ENCODE measurements at places on chromosomes 6 and 20. TPM values are rescaled to one million over a fixed set of nuclear protein-coding genes. Genes with fewer than 3 reads are reported as not detected.

Gene TRIM40
- total RNA-seq, result not detected

Gene WFDC12
- total RNA-seq, result not detected

Gene MAFB
- 3.0 TPM for total RNA-seq

Gene CASP8AP2
- total RNA-seq, result 6.6 TPM

Gene PLAGL1
- 25.6 TPM for total RNA-seq

Gene RCAN2
- 5.7 TPM for total RNA-seq

DNA sequence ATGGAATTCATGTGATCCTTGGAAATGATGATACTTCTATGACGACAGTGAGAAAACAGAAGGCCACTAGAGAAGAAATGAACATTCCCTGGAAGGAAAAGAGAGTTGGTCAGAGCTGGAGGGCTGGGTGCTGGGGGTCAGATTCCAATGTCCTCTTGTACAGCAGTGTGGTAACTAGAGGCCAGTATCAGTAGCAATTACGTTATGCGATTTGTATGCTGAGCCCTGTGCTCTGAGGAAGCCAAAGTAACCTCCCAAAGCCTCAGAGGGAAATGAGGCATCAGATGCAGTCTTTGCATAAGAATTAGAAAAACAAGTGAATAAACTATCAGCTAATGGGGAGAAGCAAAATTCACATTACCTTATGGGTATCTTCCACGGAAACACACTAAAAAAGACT lies 65.5 kb upstream of the SLC4A11 start:
- DNase-seq, result no peak

DNA sequence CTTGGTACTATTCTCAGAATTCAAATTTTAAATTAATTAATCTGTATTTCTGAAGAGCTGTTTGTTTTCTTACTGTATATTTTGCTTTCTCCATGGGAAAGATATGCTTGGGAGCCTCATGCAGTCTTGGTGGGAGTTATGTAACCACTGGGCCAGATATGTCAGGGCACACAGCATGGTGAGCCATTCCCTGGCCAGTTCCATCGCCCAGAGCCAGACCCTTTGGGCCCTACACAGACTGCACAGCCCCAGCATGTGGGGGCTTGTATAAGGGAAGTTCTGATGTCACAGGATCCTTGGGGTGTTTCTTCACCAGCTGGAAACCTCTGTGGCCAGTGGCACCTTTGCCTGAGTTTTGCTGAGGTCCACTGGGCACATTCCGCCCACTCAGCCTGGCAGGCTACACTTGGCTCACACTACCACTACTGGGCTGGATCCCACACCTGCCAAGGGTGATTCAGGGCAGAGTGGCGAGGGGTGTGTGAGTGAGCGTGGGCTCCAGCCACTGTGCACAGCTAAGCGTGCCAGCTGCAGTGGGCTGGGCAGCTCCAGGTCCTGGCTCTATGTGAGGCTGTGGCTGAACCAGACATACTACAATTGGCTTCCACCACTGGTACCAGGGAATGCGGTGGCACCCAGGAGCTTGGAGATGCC lies 293.5 kb downstream of the ARHGAP18 start:
- DNase-seq, result no peak

DNA sequence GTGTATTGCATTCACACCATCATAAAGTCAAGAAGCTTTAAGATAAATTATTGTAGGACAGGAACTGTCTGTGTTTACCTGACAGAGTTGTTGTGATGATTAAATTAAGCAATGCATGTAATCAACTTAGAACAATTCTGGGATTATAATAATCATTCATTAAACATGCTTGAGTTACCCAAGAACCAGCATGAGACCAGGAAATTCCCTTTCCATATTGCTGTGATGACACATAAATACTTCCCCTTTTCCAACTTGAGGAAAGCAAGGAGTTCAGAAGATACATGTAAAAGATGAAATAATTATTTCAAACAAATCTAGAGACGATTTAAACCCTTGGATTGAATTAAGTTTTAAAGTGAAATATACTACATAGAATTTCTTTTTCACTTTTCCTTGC lies 404.4 kb downstream of the GJA1 start:
- DNase-seq, result no peak

GRCh38 chr20:6121504-6121903 lies 1.3 kb downstream of the FERMT1 start:
- DNase-seq, result no peak

DNA sequence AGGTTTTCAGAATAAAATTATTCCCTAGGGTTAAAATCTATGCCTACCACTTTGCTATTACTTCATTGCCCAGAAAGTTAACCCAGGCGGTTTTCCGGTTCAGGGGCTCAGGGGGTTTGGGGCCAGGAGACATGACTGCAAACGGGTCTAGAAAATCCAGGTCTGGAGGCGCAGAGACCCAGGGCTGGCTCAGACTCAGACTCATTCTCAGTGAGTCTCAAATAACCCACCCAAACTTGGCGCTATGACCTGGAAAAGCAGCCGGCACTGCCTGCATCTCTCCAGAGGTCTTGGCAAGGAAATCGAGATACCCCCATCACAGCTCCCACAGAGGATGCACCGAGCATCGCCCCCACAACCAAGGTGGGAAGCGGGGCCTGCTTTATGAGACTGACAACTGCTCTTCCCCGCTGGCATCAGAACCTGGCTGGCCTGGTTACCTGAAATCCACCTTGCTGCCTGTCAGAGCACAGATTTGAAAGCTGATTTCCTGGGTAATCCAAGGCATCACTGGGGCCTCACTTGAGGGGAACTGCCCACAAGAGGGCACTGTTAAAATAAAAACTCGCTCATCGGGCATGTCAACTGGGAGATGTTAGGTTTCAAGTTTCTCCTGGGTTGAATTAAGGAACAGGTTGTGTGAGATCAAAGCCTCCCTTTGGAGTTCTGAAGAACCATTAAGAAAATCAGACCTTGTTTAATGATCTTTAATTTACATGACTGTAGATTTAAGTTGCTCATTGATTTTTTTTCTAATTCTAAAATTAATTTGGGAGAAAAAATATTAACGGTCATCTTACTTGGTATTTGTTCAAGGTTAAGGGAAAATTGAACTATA lies 55.1 kb downstream of the KIF16B start:
- DNase-seq, result no peak

- no peak for DNase-seq
Measured at GRCh38 chr6:122609881-122610689, at the start of gene PKIB. Gene PKIB, plus strand, starts transcription at chr6:122610405. Its CDS starts 107,390 bp downstream, at chr6:122717795.

DNA sequence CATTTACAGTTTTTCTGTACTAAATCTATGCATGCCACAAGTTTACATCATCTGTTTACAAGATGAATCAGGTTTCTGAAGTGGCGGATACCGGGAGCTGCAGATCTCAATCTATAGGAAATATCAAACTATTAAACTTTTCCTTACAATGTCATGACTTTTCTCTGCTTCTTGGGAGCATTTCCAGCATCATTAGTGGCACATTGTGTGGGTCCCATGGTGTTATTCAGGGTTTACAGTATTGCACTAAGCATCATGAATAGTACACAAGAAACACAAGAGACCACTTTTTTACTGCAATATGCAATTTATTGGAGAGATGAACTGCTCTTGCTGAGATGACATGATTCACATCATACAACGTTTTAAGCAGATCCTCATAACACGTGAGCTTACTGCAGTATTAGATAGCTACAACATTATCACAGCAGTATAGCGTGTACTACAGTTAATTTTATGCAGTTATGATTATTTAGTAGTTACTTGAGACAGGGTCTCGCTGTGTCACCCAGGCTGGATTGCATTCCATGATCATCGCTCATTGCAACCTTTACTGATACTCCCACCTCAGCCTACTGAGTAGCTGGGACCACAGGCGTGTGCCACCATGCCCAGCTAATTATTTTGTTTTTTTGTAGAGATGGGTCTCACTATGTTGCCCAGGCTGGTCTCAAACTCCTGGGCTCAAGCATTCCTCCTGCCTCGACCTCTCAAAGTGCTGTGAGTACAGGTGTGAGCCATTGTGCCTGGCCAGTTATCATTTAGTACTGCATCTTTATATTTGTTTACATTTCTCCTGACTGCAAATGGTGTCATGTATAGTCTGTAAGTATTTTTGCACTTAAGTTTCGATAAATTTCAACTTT lies 18.4 kb downstream of the BLTP3A start:
- no peak for DNase-seq

DNA sequence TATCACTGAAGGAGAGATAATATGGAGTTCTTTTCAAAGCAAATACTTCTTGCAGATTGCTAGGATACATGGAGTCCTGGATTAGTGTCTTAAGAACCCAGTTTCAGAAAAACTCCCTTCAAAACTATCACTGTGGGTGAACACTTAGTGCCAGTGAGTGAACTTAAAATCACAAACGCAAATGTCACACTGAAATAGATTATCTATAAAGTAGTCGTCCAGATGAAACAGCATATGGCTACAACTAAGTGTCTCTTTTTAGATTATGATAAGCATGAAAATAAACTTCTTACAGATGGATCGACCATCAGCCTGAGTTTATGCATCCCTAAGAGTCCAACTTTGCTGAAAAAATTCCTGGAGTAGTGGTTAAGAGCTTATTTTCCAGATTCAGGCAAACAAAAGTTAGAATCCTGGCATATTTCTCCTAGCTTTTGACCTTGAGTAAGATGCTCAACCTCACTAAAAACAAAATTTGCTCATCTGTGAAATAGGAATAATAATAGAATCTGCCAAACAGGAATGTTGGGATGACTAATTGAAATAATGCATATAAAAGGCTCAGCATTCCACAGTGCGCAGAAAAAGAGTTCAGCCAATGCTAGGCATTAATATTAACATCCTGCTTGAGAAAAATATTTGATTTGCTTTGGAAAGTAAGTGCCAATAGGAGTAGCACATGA lies 70.4 kb downstream of the DOK5 start:
- no peak for DNase-seq

GRCh38 chr6:155340464-155341129 lies 26.3 kb upstream of the TFB1M start:
- DNase-seq, result no peak

- no peak for DNase-seq
Measured at GRCh38 chr20:57513199-57513598, 11.7 kb downstream of the CTCFL start.

GRCh38 chr6:92700411-92700810 lies 718.9 kb downstream of the EPHA7 start:
- DNase-seq, result no peak

DNA sequence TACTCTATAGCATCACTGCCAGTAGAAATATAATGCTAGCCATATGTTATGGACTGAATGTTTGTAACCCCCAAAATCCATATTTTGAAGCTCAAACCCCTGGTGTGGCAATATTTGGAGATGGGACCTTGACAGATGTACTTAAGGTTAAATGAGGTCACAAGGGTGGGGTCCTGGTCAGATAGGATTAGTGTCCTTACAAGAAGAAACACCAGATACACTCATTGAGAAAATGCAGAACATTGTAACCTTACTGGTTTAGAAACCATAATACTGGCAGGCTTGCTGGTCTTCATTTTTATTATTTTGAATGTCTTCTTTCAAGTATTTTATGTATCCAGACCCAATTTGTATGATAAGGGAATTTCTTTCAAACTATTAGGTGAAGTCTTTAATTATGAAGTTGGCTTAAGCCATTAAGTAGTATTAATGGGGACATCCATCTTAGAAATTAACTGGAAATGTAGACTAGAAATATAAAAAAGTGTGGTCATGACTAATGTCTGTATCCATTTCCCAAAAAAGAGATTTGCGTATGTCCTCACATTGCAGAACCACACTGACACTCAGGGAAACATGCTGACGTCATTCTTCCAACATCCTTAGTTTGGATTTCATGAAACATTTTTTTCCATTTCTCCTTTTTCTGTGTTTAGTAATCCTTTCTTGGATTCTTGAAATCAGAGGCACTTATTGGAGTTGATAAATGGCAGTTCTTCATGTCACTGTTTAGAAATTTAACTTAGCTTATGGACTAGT lies 32.4 kb downstream of the SLC16A10 start:
- no peak for DNase-seq

DNA sequence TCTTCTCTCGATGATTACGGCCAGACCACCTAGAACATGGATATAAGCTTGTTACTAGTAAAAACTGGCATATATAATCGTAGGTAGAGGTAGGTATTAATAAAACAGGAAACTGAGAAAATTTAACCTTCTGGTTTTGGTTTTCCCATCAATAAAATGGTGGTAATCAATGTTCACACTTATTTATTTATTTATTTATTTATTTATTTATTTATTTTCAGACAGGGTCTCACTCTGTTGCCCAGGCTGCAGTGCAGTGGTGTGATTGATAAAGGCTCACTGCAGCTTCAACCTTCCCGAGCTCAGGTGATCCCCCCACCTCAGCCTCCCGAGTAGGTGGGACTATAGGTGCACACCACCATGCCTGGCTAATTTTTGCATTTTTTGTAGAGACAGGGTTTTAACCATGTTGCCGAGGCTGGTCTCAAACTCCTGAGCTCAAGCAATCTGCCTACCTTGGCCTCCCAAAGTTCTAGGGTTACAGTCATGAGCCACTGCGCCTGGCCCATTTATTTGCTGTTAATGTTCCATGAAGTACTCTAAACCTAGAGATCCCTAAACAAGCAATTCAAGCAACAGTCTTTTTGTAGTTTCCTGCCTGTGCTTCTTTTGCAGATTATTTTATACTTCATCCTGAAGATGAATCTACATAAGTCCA lies 11.5 kb downstream of the TOMM6 start:
- DNase-seq, result no peak

GRCh38 chr6:108446629-108447150 lies 114.0 kb upstream of the FOXO3 start:
- DNase-seq, result no peak
